ENCODE measurements at places on chromosomes 7 and 10. TPM values are rescaled to one million over a fixed set of nuclear protein-coding genes. Genes with fewer than 3 reads are reported as not detected.

DNA sequence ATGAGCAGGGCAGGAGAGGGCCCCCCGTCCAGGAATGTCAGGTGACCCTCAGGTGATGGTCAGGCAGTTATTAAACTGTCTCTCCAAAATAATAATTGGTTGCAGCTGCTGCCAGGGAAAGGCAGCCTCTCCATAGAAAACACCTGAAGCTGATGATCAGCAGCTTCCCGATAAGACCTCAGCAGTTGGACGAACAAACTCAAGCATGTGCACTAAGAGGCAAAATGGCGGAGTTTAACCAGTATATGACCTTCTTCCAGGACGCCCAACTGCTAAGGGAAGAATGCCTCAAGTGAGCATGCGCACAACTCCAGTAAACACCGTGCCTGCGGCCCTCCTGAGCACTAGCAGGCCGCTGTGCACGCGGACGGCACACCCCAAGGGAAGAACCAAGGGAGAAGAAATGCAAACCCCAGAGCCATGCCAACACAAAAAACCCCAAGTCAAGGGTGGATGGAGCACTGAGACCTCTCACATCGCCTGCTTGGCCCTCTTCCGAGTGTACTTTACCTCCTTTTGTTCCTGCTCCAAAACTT lies 38.9 kb upstream of the ADARB2 start:
- DNase-seq, result no peak

- DNase-seq, result no peak
These were observed 21.5 kb upstream of the AKR1E2 start for GRCh38 chr10:4804465-4804864.

GRCh38 chr7:139523199-139523941 lies at the start of gene CLEC2L:
TSS of gene CLEC2L (plus strand) at chr7:139523685. CDS start at chr7:139523928, 243 bp downstream.
- DNase-seq, result peak; percentile 62

- DNase-seq, result no peak
These were observed 34.5 kb upstream of the SFTPD start for GRCh38 chr10:79983286-79983909.

DNA sequence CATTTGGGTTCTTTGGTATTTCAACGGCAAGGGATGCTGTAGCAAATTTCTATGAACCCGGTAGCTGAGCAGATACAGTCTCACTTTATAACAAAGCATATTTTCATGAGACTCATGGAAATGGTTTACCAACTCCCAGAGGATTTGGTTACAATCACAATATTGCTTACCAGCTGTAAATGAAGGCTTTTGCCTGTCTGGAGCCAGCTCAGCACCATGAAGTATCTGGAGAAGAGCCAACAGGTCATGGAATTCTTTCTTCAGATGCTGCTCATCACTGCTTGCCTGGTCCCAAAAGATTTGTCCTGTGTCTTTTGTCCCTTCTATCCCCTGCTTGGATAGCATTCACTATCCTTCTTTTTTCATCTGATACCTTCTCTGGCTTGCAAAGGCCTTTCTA lies 316.9 kb upstream of the PHYHIPL start:
- DNase-seq, result no peak

GRCh38 chr10:82319074-82319473 lies 444.1 kb downstream of the NRG3 start:
- DNase-seq, result no peak

DNA sequence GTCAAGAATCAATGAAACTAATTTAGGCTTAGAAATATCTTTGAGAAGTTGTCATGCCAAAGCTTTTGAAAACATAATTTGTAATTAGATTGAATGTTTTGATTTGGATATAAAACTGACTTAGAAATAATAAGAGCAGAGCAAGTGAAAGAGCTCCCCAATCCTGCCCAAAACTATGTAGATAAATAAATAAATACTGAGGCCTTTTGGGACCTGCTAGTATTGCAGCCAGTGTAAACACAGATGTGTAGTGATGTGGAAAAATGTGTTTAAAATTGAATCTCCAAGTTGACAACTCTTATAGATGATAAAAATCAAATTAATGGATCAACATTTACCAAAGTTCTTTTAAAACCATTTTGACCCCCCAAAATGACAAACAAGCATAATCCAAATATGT lies 896.1 kb downstream of the CNTNAP2 start:
- DNase-seq, result no peak

DNA sequence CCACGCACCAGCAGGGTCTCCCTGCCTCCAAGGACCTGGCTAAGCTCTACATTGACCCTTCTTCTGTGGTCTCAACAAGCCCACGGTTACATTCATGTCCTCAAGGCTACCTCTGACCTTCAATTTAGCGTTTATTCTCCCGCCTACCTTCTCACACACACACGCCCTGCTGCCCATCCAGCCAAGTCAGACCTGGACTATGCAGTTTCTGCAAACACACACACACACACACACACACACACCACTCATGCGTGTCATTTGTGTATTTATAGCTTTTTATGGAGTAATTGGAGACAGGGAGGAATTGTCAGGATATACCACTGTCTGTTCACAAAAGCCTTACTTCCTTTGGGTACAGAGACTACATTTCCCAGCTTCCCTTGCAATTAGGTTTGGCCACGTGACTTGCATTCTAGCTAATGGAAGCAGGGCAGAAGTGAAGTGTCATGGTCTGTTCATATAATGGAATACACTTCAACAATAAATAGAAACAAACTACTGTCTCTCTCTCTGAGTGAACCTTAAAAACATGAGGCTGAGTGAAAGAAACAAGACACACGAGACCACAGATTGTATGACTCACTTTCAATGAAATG lies 53.8 kb upstream of the CPXM2 start:
- DNase-seq, result peak; percentile 16

DNA sequence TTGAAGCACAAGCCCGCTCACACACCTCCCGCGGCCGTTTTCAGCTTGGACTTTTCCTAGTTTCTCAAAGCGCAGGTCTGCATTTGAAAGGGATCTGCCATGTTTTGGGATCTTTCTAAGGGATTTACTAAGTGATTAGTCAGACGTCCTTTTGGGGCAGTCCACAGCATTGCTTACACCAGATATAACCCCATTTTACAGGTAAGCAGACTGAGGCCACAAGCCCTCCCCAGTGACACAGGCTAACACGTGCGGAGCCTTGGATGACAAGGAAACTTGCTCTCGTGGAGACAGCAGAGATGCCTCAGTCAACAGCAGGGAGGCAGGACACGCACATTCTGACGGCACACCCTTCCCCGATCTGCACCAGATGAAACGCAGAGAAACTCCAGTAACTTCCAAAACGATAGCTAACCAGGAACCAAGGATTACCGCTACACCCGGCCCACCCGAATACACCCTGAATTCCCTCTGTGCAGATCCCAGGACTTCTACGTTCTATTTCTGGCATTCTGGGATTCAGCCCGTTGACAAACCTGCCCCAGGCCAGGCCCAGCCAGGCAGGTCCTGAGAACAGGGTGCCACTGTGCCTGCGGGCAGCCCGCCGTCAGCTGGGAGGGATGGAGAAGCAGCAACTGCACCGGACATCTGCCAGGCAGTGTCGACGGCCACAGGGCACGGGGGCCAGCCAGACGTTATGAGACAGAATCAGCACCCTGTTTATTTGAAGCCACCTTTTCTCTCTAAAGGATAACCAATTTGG lies 27.9 kb downstream of the FOXL3 start:
- DNase-seq, result no peak

- peak; percentile 85 for DNase-seq
These were observed 4.5 kb upstream of the NODAL start for GRCh38 chr10:70445718-70446657.

Gene KIN
- 16.8 TPM for polyA plus RNA-seq

Gene SEMA4G
- 6.1 TPM for polyA plus RNA-seq

Gene PRPS1L1
- polyA plus RNA-seq, result not detected

Gene ADIRF
- polyA plus RNA-seq, result 101 TPM

Gene HERPUD2
- polyA plus RNA-seq, result 9.9 TPM

Gene VWC2
- not detected for polyA plus RNA-seq

Gene ZNF365
- 0.40 TPM for polyA plus RNA-seq
